ENCODE measurements at places on chromosomes 4 and X. TPM values are rescaled to one million over a fixed set of nuclear protein-coding genes. Genes with fewer than 3 reads are reported as not detected.

The PSAPL1 gene
- not detected for total RNA-seq

The AMBN gene
- total RNA-seq: not detected

The TLR10 gene
- not detected for total RNA-seq

The RAB40A gene
- total RNA-seq: not detected

The CXCL1 gene
- total RNA-seq: 1.3 TPM

The KIF4A gene
- total RNA-seq: 0.84 TPM

The RENBP gene
- 8.8 TPM for total RNA-seq

The RASL11B gene
- 3.7 TPM for total RNA-seq

The F9 gene
- total RNA-seq: not detected

The ADH1A gene
- total RNA-seq: 0.84 TPM

The CXCL8 gene
- total RNA-seq: not detected

The FAM120C gene
- total RNA-seq: 5.6 TPM

The SLC7A11 gene
- 0.46 TPM for total RNA-seq

The NSUN7 gene
- 0.95 TPM for total RNA-seq

The ACE2 gene
- 16.6 TPM for total RNA-seq

The PABPC5 gene
- 0.87 TPM for total RNA-seq

The GPRASP2 gene
- total RNA-seq: 10.3 TPM

The RAB33A gene
- total RNA-seq: 0.32 TPM

The USP17L24 gene
- not detected for total RNA-seq

The ZDHHC15 gene
- 3.1 TPM for total RNA-seq

The PDZD4 gene
- 2.8 TPM for total RNA-seq

The GAGE13 gene
- total RNA-seq: not detected

The SH3TC1 gene
- 11.2 TPM for total RNA-seq

The MAGEA6 gene
- total RNA-seq: not detected

The GYPB gene
- not detected for total RNA-seq

The CTAG1B gene
- total RNA-seq: not detected

The PAK3 gene
- 0.60 TPM for total RNA-seq

The FAM9B gene
- not detected for total RNA-seq

The F8A2 gene
- total RNA-seq: not detected

The DRP2 gene
- not detected for total RNA-seq

The NEIL3 gene
- 0.16 TPM for total RNA-seq

The BMPR1B gene
- total RNA-seq: 1.4 TPM

The CYP4V2 gene
- total RNA-seq: 22.7 TPM

The STOX2 gene
- 9.9 TPM for total RNA-seq

The CTAG1A gene
- total RNA-seq: not detected

The SERPINA7 gene
- not detected for total RNA-seq

Data from Right ventricle myocardium inferior (tissue), 1 donor.